ENCODE measurements at places on chromosomes 6 and 20. TPM values are rescaled to one million over a fixed set of nuclear protein-coding genes. Genes with fewer than 3 reads are reported as not detected.

Gene MEP1A
- not detected for total RNA-seq

Gene HLA-DPA1
- 145 TPM for total RNA-seq

Gene RAET1L
- total RNA-seq: not detected

Gene SLC16A10
- 1.8 TPM for total RNA-seq

Gene C6orf120
- total RNA-seq: 27.2 TPM

Gene RBM24
- total RNA-seq: 8.9 TPM

Gene FAM209B
- total RNA-seq: not detected

Gene GMEB2
- 13.3 TPM for total RNA-seq

Gene FOXQ1
- total RNA-seq: 130 TPM

Gene IYD
- 1.1 TPM for total RNA-seq

Gene ZNF165
- total RNA-seq: 1.6 TPM

Data from ureter (tissue), 1 donor.